ENCODE measurements at places on chromosomes 3 and 15.

- DNase-seq: no peak
Observed at GRCh38 chr3:15844889-15845288, 47.1 kb upstream of the ANKRD28 start.

- DNase-seq: no peak
Observed at GRCh38 chr3:30358871-30359270, 247.5 kb upstream of the TGFBR2 start.

DNA sequence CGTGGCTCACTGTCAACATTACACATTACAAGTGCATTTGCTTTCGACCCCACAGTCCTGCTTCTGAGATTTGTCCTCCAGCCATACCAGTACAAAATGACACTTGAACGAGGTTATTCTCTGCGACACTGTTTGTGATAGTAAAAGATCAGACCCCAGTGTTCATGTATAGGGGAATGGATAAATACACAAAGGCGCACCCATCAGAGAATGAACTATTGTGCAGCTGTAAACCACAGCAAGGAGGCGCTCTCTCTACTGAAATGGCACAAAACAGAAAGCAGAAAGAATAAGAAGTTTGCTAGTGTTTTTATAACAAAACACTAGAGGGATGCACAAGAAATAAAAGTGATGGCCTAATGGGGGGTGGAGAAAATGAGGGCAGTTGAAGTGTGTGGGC is 4.9 kb upstream of the CHSY1 start:
- DNase-seq: no peak

GRCh38 chr15:49622561-49622960 is 1.7 kb downstream of the DTWD1 start:
- DNase-seq: no peak

DNA sequence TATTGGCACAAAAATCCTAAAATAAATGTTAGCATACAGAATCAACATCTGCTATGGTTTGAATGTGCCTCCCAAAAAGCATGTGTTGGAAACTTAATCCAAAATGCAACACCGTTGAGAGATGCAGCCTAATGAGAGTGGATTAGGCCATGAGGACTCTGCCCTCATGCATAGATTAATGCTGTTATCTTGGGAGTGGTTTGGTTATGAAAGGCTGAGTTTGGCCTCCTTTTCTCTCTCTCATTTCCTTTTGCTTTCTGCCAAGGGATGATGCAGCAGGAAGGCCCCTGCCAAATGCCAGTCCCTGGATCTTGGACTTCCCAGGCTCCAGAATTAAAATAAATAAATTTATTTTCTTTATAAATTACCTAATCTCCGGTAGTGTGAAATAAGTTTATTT is 49.4 kb downstream of the SYNM start:
- no peak for DNase-seq

GRCh38 chr3:75171630-75172230 is 492.4 kb upstream of the FRG2C start:
- no peak for DNase-seq

DNA sequence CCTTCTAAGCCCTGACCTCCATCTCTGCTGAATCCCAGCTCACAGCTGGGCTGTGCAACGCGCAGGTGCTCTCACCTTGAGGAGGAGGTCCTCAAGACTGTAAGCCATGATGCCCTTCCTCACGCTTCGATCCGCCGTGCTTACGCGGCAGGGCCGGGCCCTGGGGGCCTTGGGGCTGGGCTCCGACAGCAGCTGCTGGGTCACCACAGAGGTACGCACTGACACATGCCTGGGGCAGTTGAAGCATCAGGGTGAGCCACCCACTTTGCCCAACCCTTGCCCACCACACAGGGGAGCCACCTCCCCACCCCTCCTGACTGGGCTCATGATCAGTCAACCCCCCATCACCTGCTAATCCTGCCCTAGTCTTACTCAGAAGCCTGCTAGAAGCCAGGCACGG is 3.1 kb downstream of the CIDEC start:
- DNase-seq: no peak

GRCh38 chr3:71940486-71940885 is 155.5 kb upstream of the PROK2 start:
- no peak for DNase-seq

DNA sequence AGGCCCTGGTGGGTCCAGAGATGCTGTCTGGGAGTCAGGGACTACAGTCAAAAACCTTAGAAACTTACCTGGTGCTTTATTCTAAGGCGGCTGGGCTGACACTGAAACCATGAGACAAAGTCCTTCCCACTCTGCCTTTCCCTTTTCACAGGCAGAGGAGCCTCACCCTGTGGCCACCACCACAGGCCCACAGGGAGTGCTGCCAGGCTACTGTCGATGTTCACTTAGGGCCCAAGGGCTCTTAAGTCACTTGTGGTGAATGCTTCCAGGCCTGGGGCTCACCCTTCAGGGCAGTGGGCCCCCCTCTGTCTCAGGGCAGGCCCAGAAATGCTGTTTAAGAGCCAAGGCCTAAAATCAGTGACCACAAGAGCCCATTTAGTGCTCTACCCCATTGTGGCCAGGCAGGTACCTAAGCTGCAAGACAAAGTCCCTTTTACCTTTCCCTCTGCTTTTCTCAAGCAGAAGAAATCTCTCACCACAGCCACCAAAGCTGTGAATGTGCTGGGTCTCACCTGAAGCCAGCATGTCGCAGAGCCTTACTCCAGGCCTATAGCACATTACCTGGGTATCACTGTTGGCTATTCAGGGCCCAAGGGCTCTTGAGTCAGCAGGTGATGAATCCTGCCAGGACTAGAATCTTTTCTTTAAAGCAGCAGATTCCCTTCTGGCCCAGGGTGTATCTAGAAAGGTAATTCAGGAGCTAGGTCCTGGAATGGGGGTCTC is 39.5 kb upstream of the GOLGA6B start:
- no peak for DNase-seq

DNA sequence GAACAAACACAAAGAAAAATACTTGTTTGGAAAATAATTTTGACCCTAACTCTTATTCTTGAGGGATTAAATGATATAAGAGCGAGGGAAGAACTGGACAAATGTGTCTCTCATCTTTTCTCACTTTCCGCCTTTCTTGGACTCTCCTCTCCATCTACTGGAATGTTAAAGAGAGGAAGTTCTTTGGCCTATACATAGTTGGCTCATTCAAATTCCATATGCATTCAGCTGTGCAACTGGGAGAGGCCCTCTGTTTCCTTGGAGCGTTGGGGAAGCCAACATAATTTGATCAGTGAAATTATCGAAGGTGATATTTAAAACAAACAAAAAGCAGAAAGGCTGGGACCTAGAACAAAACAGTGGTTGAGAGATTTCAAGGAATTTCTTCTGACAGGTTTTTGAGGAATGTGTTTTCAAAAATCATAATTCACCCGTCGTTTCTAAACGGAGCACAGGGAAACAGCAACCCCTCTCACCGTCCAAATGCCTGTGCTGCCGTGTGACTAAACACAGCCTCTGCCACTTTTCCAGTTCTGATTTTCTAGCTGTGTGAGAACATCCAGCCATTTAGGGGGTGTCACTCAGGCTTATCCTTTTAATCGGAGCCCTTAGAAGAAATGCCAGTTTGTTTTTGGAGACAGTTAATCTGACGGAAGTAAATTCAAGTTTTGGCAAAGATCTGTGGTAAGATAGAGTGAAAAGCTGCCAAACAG is 489.9 kb downstream of the SOX2 start:
- no peak for DNase-seq

All from activated T-helper 1 cell treated with anti-CD3 and anti-CD28 coated beads, Interleukin-12 subunit alpha, Interleukin-12 subunit beta, Interleukin-2, Interleukin-4 antibody, amounts not matched to agents 30 ng/mL and 10 ng/mL and 1 ng/mL, durations not matched to agents 14 hours and 24 hours and 36 hours (primary cell).